Stimulated activated CD8-positive, alpha-beta memory T cell treated with anti-CD3 and anti-CD28 coated beads, Interleukin-4, amount 100 ng/mL, for 24 hours (primary cell): ENCODE measurements at places on chromosomes 4 and X.

DNA sequence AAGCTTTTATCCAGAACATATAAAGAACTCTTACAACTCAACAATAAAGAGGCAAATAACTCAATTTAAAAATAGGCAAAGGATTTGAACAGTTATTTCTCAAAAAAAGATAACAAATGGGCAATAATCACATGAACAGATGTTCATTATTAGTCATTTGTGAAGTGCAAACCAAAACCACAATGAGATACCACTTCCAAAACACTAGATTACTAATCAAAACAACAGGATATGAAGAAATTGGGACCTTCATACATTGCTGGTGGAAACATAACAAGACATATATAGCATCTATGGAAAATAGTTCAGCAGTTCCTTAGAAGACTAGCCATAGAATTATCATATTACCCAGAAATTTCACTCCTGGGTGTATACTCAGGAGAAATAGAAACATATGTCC, 224.6 kb downstream of the FBXO8 start:
- no peak for DNase-seq

- no peak for DNase-seq
These were observed 56.0 kb downstream of the HADH start for GRCh38 chr4:108045687-108046024.

DNA sequence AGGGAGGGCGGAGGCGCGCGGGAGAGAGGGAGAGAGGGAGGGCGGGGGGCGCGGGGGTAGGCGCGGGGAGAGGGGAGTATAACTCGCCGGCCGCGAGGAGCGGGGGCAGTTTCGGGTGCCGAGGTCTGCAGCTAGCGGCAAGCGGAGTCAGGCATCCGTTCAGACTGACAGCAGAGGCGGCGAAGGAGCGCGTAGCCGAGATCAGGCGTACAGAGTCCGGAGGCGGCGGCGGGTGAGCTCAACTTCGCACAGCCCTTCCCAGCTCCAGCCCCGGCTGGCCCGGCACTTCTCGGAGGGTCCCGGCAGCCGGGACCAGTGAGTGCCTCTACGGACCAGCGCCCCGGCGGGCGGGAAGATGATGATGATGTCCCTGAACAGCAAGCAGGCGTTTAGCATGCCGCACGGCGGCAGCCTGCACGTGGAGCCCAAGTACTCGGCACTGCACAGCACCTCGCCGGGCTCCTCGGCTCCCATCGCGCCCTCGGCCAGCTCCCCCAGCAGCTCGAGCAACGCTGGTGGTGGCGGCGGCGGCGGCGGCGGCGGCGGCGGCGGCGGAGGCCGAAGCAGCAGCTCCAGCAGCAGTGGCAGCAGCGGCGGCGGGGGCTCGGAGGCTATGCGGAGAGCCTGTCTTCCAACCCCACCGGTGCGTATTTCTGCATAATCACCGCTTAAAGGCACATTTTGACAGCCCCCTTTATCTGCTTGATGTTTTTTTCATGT, at the start of gene POU4F2:
TSS of gene POU4F2 (plus strand) at position 108 of the 720 bp plus-strand sequence. CDS start at position 356, 248 bp downstream.
- peak; percentile 12 for DNase-seq

DNA sequence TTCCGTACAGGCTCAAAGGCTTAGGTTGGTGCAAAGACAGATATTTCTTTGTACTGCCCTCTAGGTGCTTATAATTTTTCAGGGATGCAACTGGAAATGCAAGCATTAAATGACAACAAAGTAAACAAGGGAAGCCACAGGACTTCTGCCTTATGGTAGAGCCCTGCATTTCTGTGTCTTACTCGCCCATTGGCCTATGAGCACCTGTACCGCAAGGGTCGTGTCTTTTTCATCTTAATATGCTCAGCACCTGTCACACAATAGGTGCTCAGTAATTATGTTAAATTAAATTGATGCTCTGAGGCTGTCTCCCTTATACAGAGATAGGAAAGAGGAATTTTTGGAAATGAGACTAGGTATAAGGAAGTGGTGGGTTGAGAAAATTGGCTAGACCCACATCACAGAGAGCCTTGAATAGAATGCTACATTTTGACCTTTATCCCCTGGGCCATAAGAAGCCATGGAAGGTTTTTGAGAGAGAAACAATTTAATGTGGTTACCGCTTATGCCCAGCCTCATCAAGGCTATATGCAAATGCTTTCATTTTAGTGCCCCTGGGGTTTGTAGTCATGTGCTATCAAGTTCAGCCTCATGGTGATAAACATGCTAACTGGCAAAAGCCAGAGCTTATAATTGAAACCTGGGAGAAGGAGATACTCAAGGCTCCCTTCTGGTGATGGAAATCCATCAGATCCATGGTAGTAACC, 16.3 kb downstream of the VSIG4 start:
- no peak for DNase-seq

DNA sequence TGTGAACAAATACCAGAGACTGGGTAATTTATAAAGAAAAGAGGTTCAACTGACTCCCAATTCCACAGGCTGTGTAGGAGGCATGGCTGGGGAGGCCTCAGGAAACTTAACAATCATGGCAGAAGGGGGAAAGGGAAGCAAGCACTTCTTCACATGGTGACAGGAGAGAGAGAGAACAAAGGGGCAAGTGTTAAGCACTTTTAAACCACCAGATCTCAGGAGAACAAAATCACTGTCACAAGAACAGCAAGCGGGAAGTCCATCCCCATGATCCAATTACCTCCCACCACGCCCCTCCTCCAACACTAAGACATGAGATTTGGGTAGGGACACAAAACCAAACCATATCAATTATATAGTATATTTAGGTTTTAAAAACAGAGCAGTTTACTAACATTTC, 30.8 kb downstream of the MOB1B start:
- DNase-seq = no peak

DNA sequence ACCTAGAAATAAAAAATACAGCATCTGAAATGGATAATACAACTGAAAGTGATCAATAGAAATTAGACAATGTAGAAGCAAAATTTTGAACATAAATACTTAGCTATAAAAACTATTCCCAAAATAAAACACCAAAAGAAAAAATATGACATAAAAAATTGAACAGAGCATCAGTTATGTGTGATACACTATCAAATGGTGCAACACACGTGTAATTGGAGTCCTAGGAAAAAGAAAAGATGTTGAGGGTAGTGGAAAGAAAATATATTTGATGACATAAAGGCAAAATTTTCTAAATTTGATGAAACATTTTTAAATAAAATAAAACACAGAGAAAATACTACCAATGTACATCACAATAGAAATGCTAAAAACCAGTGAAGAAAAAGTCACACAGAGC, 63.1 kb downstream of the NPY2R start:
- DNase-seq = no peak

DNA sequence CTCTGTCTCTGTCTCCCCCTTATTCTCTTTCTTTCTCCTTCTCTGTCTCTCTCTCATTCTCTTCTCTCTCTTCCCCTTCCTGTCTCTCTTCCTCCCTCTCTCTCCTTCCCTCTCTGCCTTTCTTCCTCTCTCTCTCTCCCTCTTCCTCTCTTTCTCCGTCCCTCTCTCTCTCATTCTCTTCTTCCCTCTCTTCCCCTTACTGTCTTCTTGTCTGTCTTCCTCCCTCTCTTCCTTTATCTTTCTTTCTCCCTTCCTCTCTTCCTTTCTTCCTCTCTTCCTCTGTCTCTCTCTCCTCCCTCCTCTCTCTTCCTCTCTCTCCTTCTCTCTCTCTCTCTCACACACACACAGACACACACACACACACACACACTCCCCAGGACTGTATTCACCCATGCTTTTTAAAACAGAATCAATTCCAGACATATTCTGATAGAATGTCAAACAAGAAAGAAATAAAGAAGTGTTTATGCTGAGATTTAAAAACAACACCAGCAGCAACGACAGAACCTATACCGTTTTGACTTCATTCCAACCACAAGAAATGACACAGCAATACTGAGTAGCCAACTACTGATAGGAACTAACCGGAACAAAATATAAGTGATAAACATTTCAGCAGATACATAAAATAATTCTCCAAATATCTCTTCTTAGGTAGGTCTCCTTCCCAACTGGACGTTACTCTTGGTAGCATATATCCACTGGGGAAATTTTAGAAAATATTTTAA, 296.7 kb downstream of the ASMT start:
- no peak for DNase-seq
